Head of caudate nucleus (tissue), 42 donors: ENCODE measurements at places on chromosomes 4 and X.
A peak's percentile ranks its signal among the peaks of the same experiment; 100 is the strongest.

- no peak for DNase-seq
Measured at GRCh38 chrX:57528670-57529255, 63.0 kb upstream of the ZXDB start.

DNA sequence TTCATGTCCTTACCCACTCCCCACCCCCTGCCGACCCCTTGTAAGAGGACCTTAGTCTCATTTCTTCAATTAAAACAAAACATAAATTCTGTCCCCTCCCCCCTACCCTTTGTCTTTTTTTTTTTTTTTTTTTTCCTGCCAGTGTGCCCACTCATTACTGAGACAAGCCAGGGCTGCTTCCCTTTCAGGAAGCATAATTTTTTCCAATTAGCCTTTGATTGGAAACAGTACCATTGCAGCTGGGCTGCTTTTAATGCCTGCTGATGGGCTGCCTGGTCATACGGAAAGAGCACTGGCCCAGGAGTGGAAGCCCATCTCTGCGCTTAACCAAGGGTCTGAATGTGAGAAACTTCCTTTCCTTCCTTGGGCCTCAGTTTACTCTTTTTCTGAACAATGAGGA is 18.6 kb upstream of the CAPN6 start:
- no peak for DNase-seq

DNA sequence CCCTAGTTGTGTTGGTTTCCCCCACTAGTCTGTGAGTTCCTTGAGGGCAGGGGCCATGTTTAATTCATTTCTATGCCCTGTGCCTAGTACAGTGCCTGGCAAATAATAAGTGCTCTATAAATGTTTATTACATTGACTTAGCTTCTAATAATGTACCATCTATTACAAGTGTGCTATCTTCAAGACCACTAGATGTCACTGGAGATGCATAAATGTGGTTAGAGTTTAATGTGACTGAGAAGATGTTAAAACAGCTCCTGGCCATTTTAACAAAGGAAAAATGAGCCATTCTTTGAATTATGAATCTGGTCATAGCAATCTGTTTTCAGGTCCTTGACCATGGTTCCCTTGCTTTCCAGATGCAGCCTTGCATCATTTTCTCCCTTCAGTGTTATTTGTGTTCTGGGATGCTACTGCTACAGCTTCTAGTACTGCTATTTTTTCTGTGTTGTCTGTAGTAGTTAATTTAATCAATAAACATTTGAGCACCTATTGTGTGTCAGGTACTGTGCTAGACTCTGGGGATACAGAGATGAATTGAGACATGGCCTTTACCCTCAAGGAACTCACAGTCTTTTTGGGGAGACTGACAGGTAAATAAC is 43.2 kb downstream of the SLC9A6 start:
- no peak for DNase-seq

- no peak for DNase-seq
Measured at GRCh38 chrX:119676949-119677653, 15.9 kb downstream of the SEPTIN6 start.

DNA sequence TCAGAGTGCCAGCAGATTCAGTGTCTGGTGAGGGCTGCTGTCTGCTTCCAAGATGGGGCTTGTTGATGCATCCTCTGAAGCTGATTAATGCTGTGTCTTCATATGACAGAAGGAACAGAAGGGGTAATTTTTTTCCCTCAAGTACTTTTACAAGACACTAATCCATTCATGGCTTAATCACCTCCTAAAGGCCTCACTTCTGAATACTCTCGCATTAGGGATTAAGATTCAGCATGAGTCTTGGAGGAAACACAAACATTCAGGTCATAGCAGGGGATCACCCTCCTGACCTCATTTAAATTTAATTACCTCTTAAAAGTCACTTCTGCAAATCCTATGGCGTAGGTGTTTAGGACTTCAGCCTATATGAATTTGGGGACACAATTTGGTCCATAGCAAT is 1145.5 kb upstream of the PCDH10 start:
- no peak for DNase-seq

GRCh38 chr4:110904435-110905065 is 281.7 kb upstream of the PITX2 start:
- DNase-seq, result no peak

DNA sequence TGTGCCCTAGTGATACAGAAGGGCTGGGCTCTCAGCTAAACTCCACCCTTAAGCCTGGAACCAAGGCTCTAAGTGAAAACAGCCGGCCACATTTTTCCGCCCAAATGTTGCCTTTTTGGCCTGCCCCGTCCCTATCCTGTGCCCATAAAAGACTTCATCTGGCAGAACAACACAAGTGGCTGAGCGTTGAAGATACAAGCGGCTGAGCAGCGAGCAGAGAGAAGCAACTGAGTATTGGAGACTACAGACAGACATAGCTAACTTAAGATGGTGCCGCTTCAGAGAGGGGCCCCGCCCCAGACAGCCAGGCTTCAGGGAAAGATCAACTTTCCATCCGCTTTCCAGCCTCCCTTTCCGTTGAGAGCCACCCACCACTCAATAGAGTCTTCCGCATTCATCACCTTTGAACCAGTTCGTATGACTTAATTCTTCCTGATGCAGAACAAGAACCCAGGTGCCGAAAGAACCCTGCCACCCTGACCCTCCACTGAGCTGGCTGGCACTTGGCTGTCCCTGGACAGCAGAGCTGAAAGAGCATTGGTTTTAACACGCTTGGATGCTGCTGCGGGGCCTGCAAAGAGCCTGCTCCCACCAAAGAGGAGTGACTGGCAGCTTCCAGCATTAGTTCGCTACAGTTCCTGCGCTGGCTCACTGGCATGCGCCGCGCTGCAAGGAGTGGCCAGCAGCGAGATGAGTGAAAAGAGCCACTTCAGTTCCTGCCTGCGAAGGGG is 853.2 kb upstream of the INTU start:
- DNase-seq, result no peak

GRCh38 chr4:117134386-117134785 is 49.0 kb upstream of the TRAM1L1 start:
- peak; percentile 56 for DNase-seq

- no peak for DNase-seq
Measured at GRCh38 chrX:26722666-26723428, 506.9 kb downstream of the MAGEB5 start.

GRCh38 chrX:107421337-107421861 is 28.1 kb upstream of the FRMPD3 start:
- DNase-seq, result no peak
